Left lung (tissue), 14 donors: ENCODE measurements at places on chromosomes 16 and 17. TPM values are rescaled to one million over a fixed set of nuclear protein-coding genes. Genes with fewer than 3 reads are reported as not detected.

CLEC10A gene
- polyA plus RNA-seq, result 3.1 TPM

SLC47A1 gene
- 1.4 TPM for polyA plus RNA-seq

KCNAB3 gene
- polyA plus RNA-seq, result 11.5 TPM

SLC6A2 gene
- 0.10 TPM for polyA plus RNA-seq

SULT1A1 gene
- 21.8 TPM for polyA plus RNA-seq

ATP1B2 gene
- polyA plus RNA-seq, result 28.4 TPM

NXN gene
- polyA plus RNA-seq, result 55.3 TPM

AANAT gene
- 0.23 TPM for polyA plus RNA-seq

CCL18 gene
- polyA plus RNA-seq, result not detected

UBTF gene
- 102 TPM for polyA plus RNA-seq

LYZL6 gene
- polyA plus RNA-seq, result not detected

CACNG4 gene
- polyA plus RNA-seq, result 2.4 TPM

MYOCD gene
- polyA plus RNA-seq, result 10.0 TPM

NPIPB9 gene
- polyA plus RNA-seq, result 2.7 TPM

PRAC1 gene
- not detected for polyA plus RNA-seq

DNAJA2 gene
- polyA plus RNA-seq, result 67.2 TPM

CTRB1 gene
- polyA plus RNA-seq, result not detected

TMED6 gene
- 4.0 TPM for polyA plus RNA-seq

CHMP1A gene
- 91.5 TPM for polyA plus RNA-seq
